CD4-positive, alpha-beta T cell treated with Interleukin-6 at 100 ng/mL for 8 hours (primary cell): ENCODE measurements at places on chromosomes 6 and 20.

DNA sequence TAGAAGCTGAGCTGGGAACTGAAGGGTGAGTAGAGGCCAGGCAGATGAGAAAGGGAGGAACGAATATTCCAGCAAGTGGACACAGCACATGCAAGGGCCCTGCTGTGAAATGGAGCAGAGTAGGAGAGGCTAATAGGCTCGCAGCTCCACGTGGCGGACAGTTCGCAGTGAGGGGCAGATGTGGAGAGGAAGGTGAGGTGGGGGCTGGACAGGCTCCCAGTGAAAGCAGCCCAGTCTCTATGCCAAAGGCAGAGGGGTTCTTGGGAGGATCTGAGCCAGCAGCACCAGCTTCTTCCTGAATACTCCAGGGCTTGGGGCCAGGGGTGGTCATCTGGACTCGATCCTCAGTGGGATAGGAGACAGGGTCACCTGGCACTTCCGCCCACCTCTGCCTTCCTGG lies 81.0 kb downstream of the CEBPB start:
- no peak for DNase-seq

DNA sequence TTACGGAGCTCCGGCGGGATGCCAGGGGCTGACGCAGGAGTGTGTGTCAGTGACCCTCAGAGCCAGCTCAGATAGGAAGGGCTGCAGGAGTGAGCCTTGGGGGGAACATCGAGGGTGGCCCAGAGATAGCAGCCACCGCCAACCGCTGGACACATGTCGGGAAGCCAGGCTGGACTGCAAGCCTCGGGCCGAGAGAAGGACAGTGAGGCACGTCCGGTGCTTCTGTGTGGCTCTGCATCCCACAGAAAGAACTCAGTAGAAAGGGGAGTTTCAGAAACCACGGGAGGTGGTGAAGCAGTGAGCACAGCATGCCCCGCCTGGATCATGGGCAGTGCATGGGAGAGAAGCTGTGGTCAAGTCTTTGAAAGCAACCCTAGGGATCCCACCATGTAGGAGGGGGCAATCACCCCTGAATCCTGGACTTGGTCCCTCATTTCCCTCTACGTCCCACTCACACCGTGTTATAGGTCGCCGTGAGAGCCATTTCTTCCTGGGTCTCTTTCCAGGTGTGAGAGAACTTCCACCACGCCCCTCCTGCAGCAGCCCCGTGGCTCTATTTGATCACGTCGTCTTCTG lies 383.7 kb upstream of the CDH4 start:
- no peak for DNase-seq

GRCh38 chr6:45927421-45928320 lies 88.0 kb downstream of the CLIC5 start:
- DNase-seq: no peak

- DNase-seq: no peak
These were observed 35.1 kb downstream of the SRC start for GRCh38 chr20:37380864-37381579.

- peak; percentile 54 for DNase-seq
These were observed 209.7 kb downstream of the FARS2 start for GRCh38 chr6:5471044-5471443.

DNA sequence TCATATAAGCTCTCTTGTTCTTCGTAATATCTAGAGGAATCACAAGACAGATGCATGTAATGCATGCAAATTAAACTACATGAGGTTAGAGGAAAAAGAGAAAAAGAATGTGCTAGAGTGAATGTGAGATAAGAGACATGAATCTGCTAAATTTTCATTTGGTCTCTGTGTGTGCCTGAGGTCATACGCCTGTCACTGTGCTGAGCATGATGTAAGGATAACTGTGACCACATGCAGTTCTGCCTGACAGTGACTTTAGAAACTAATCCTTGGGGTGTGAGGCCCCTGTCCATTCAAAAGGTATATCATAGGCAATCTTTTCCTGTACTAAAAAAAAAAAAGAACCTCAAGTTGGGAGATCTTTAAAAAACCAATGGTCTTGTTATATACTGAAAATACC lies 70.6 kb downstream of the SHPRH start:
- DNase-seq: no peak

DNA sequence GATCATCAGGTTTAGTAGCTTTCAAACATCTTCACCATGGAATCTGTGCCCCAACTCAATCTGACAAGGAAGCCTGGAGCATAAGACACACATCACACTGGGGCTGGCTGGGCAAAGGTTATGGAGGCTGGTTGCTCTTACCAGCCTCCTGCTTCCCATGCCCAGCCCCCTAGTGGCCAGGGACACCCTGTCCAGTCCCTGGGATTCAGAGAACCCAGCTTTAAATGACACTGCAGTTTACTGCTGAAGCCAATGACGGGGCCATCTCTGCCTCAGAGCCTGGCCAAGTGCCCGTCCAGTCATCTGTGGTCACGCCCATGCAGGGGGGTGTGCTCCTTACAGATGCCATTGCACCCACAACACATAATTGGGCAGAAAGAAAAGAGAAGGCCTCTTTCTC lies 272.9 kb downstream of the SMOC2 start:
- DNase-seq: no peak

GRCh38 chr6:132590362-132590761 lies 821 bp upstream of the TAAR5 start:
- no peak for DNase-seq

- DNase-seq: no peak
These were observed 133.3 kb upstream of the SPTLC3 start for GRCh38 chr20:12875510-12875909.

DNA sequence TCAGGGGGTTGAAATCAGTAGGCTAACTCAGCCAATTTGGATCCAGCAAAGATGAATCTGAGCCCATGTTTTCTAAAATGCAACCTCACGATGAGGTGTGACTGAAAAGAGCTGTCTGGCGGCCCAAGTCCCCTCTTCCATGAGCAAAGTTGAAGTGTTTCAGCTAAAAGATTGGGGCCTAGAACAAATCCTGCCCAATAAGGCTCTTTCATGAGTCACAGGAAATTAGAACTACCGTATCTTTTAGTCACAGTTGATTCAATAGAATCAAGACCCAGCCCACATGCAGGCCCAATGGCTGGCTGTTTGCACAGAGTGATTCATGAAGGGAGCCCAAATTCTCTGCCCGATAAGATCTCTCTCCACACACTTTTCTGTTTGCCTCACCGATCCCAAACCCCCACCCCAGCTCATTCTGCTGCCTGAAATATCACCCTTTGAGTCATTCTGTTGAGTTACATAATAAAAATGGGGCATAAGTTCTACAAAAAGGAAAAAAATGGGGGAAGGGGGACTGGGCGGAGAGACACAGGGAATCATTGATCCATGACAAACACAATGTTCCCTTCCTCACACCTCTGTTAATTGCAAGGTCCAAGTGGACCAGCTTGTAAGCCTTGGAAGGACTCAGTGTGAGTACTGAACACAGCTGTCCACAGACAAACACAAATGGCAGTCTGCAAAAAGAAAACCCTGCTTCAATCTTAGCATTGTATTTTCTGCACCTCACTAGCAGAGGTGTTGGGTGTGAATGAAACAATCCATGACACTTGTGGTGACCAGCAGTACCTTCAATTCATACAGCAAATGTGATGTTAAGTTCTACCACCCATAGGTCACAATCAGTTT lies 13.8 kb downstream of the FOXQ1 start:
- no peak for DNase-seq

- no peak for DNase-seq
These were observed 499.4 kb upstream of the NOX3 start for GRCh38 chr6:155955038-155955437.

DNA sequence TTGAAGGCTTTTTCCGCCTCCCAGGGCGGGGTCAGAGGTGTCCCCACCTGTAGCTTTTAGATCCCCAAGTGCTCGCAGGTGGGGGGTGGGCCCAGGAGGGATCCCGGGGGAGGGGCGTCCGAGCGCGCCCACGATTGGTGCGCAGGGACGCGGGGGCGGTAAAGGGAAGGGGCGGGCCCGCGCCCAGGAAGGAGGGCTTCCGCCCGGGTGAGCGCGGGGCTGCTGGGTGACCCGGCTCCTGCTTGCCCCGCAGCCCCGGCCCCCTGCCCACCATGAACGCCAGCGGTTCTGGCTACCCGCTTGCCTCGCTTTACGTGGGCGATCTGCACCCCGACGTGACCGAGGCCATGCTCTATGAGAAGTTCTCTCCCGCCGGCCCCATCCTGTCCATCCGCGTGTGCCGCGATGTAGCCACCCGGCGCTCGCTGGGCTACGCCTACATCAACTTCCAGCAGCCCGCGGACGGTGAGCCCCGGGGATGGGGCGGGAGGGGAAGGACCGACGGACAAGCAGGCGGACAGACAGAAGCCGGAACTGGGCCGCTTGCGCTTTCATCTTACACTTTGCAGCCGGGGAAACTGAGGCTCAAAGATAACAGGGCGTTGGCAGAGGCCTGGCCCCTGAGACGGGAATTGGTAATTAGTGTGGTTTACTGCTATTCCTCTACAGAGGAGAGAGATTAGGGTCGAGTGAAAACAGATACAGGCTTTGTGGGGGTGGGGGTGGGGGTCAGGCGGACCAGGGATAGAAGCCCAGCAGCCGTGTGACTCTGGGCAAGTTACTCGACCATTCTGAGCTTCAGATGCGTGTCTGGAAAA lies at the start of gene PABPC1L:
TSS of gene PABPC1L (plus strand) at position 189 of the 818 bp plus-strand sequence. CDS start at position 273, 84 bp downstream.
- peak; percentile 79 for DNase-seq
